Right atrium auricular region (tissue), 2 donors: ENCODE measurements at places on chromosomes 4 and X. TPM values are rescaled to one million over a fixed set of nuclear protein-coding genes. Genes with fewer than 3 reads are reported as not detected.

The ASMT gene
- total RNA-seq: not detected

The GSTCD gene
- 4.4 TPM for total RNA-seq

GRCh38 chr4:7530932-7531639, 96.4 kb upstream of the PSAPL1 start:
- no peak overlapping the region for H3K4me3 ChIP-seq
- H3K36me3 ChIP-seq: no peaks in the 10 kb centered on the region
- H3K27me3 ChIP-seq: no peaks in the 10 kb centered on the region
- no peaks in the 10 kb centered on the region for H3K4me1 ChIP-seq

DNA sequence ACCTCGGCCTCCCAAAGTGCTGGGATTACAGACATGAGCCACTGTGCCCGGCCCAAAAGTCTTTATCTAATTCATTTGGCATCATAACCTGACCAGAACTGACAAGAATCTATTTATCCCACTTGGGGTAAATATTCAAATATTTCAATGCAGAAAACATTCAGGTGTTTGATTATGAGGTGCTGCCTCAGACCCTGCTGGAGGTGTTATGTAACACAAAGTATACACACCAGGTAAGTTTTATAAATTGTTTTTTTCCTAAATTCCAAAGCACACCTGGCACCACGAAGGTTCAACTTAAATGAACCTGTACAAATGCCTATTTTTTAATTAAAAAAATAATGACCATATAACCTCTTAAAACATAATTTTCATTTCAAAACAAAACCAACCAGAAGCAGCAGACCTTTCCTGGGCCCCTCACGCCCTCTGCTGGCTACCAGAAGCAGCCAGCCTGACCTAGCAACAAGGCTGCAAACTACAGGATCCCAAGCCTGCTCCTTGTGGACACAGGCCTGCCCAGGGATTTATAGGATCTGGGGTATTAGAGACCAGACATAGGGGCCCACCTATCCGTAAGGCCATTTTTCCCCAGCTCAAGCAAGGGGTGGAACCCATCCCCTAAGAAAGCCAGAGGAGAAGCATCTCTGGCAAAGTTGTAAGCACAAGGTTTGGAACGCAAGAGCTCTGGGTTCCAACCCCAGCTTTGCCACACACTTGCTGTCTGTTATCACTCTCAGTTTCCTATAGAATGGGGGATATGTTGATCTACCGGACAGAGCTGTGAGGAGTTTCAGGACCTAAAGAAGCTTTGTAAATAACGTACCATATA, 11.7 kb downstream of the OTUD5 start:
- no peaks in the 10 kb centered on the region for H3K36me3 ChIP-seq
- H3K27me3 ChIP-seq: no peaks in the 10 kb centered on the region
- no peak overlapping the region for H3K4me3 ChIP-seq
- DNase-seq: no peak
- peaks cover 5% of the 10 kb centered on the region for H3K4me1 ChIP-seq
- H3K27ac ChIP-seq: no peak overlapping the region

DNA sequence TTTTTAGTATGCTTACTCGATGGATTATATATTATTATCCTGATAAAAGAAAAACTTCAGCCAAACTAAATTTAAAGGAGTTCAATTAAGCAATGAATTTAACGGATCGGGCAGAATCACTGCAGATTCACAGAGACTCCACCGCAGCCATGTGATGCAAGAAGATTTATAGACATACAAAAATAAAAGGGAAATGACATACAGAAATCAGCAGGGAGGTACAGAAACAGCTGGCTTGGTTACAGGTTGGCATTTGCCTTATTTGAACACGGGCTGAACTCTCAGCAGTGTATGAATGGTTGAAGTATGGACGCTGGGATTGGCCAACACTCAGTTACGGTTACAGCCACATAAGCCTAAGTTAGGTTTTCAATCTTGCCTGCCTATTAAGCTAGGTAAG, 35.4 kb upstream of the DHRSX start:
- H3K27me3 ChIP-seq: no peaks in the 10 kb centered on the region
- no peaks in the 10 kb centered on the region for H3K36me3 ChIP-seq
- no peak for DNase-seq
- no peak overlapping the region for H3K27ac ChIP-seq
- no peak overlapping the region for H3K4me3 ChIP-seq

DNA sequence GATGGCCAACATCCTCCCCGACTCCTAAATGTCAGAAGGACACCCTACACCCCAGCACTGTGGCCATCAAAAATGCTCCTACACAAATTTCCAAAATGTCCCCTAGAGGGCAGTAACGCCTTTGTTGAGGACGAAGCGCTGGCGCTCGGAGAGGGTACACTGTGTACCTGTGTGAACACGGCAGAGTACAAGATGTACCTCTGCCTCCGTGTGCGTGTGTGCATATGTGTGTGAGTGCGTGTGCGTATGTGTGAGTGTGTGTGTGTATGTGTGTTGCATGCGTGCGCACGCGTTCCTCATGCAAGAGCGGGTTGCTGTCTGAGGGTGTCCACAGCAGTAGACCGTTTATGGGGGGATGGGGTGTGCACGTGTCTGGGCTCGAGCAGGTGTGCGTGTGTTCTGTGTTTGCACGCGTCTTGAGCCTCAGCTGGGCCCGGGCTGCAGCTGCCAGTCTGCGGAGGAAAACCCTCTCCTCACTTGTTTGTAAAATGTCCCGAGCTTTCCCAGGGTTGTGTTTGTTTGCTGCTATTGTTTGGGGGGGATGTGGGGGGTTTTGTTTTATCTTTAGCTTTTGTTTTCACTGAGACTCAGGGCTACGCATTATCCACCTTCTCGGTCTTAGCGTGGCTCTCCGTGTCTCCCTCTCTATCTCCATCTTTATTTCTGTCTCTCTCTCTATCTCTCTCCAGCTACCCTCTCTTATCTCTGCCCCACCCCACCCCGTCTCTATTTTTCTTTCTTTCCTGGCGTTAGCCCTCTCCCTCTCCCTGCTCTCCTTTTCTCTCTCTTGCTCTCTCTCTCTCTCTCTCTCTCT, 10.4 kb upstream of the TSPYL2 start:
- H3K27ac ChIP-seq: peak overlapping the region; percentile 78
- DNase-seq: peak; percentile 87
- no peaks in the 10 kb centered on the region for H3K4me1 ChIP-seq

The AVPR2 gene
- total RNA-seq: 4.7 TPM

The C4orf36 gene
- not detected for total RNA-seq

- no peaks in the 10 kb centered on the region for H3K27me3 ChIP-seq
- DNase-seq: no peak
- H3K36me3 ChIP-seq: no peaks in the 10 kb centered on the region
These were observed 38.5 kb upstream of the UGT2B7 start for GRCh38 chr4:69057620-69058409.

GRCh38 chr4:131459430-131460101, 1689.5 kb upstream of the PCDH10 start:
- H3K4me1 ChIP-seq: no peaks in the 10 kb centered on the region
- DNase-seq: no peak
- H3K36me3 ChIP-seq: no peaks in the 10 kb centered on the region
- H3K27ac ChIP-seq: no peak overlapping the region

- H3K4me3 ChIP-seq: no peak overlapping the region
- no peak overlapping the region for H3K27ac ChIP-seq
- H3K4me1 ChIP-seq: no peaks in the 10 kb centered on the region
- DNase-seq: no peak
- H3K27me3 ChIP-seq: no peaks in the 10 kb centered on the region
These were observed 11.3 kb upstream of the LONRF3 start for GRCh38 chrX:118963159-118963558.

- H3K4me3 ChIP-seq: no peak overlapping the region
- no peaks in the 10 kb centered on the region for H3K36me3 ChIP-seq
- no peak overlapping the region for H3K27ac ChIP-seq
- no peaks in the 10 kb centered on the region for H3K27me3 ChIP-seq
- DNase-seq: no peak
- no peaks in the 10 kb centered on the region for H3K4me1 ChIP-seq
These were observed 344.2 kb downstream of the GRIA2 start for GRCh38 chr4:157564771-157565170.

DNA sequence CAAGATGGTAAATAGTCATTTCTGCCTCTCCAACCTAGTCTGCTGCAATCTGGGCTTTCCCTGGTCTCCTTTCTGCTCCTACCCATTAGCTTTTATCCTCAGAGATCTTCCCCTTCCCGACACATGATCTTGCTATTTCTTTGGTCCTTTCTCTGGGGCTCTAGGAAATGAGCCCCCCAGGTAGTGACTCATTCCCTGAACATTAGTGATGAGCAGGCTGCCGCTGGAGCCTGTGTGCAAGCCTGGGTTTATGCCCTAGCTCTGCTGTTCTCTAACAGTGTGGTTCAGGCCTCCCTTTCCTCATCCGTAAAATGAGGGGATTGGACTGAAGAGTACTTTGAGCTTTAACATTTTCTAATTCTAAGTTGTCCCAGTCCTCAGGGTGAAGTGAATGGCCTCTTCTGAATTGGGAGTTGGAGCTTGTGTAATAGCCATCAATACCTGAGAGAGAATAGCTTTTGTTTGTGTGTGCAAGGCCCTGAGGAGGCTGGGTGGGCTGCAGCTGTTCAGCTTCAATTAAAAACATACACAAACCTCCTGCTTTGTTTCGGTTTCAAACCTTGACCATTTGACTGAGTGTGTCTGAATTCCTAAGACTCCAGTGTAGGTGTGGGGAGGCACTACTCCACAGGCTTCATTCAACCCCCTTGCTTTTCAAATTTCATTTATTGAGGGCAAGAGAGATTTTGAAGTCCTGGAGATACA, 115.6 kb upstream of the SCML1 start:
- H3K27me3 ChIP-seq: no peaks in the 10 kb centered on the region
- H3K4me1 ChIP-seq: no peaks in the 10 kb centered on the region
- H3K27ac ChIP-seq: no peak overlapping the region
- no peak overlapping the region for H3K4me3 ChIP-seq
- no peaks in the 10 kb centered on the region for H3K36me3 ChIP-seq

The OCIAD2 gene
- total RNA-seq: 13.2 TPM

DNA sequence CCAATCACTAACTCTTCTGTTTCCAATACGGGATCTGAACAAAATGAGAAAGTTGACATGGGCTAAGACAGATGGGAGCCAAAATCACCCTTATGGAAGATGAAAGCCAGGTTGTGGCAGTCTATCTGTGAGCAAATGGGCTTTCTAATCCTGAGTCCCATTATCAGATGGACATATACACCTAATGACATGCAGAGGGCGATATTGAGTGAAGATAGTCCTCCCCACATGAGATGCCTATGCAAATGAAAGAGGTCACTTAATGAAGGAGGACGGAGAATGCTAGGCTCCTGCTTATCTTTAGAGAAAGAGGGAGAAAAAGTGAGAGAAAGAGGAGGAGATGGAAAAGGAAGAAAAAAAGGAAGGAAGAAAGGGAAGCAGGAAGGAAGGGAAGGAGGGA, 547.5 kb downstream of the NLGN4X start:
- no peaks in the 10 kb centered on the region for H3K36me3 ChIP-seq
- DNase-seq: no peak
- H3K27ac ChIP-seq: no peak overlapping the region
- H3K4me1 ChIP-seq: no peaks in the 10 kb centered on the region
- H3K4me3 ChIP-seq: no peak overlapping the region

DNA sequence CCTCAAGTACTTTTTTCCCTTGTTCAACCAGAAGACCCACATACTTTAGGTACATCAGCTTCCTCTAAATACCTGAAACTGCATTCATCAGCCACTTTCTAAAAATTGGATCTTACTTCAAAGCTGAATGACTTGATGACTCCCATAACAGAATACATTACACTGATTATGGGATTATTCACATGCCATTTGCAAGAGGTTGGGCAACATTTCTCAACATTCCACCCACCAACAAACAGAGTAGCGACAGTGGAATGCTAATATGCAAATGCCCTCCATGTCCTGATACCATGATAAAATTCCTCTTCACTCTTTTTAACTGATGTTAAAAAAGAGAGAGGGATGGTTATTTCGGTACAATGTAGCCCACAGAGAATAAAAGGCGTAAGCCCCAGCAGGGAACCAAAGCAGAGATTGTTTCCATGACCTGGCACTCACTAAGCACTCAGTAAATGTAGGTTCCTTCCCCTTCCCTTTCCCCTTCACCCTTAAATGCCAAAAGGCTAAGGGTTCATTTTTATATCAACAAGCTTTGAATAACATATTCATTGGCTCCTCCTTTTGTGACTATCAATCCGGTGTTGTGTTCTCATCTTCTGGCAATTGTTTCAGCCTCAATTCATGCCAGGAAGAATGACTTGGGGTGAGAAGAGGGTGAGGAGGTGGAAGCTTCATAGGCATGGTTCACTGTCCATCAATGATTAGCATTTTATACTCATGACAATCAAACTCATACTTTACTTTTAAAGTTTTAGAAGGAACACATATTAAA, 317.2 kb downstream of the DHX15 start:
- no peak overlapping the region for H3K4me3 ChIP-seq
- H3K4me1 ChIP-seq: no peaks in the 10 kb centered on the region
- no peaks in the 10 kb centered on the region for H3K27me3 ChIP-seq

The USP51 gene
- 2.2 TPM for total RNA-seq

DNA sequence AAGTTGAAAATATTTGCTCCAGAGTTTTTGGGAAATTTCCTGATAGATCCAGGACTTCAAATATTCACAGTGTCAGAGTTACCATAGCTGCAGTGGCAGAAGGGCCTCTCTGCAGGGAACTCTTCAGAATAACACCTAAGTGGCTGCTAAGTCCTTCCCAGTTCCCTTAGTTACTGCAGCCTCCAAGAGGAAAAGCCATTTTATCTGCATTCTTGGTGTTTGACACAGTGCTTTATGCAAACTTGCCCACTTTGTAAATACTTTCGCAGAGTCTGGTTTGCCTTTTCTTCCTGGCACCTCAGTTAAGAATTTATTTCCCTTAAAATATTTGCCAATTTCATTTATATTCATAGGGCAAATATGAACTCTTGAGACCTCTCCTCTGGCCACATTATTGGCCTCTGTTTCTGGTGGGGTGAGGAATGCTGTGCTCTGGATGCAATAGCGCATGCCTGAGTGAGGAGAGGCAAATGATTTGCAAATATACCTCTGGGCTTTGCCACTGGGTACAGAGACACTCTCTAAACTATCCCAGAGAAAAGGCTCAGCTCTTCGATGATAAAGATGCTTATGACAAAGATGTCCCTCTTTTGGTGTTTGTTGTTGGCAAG, 566.3 kb upstream of the NR3C2 start:
- no peaks in the 10 kb centered on the region for H3K27me3 ChIP-seq
- no peaks in the 10 kb centered on the region for H3K36me3 ChIP-seq
- H3K4me1 ChIP-seq: no peaks in the 10 kb centered on the region
- no peak overlapping the region for H3K27ac ChIP-seq
- no peak for DNase-seq
- no peak overlapping the region for H3K4me3 ChIP-seq
